CD4-positive, alpha-beta T cell (primary cell): ENCODE measurements at places on chromosomes 6 and 20.

- peaks cover 30% of the 10 kb centered on the region for H3K4me1 ChIP-seq
- H3K27ac ChIP-seq: no peak overlapping the region
- no peak for DNase-seq
- peaks cover 9% of the 10 kb centered on the region for H3K36me3 ChIP-seq
- no peak overlapping the region for H3K4me3 ChIP-seq
Observed at GRCh38 chr6:52536424-52536916, 40.4 kb downstream of the TRAM2 start.

GRCh38 chr6:38566295-38567030 lies 73.3 kb downstream of the BTBD9 start:
- no peak overlapping the region for H3K4me3 ChIP-seq
- H3K27me3 ChIP-seq: no peaks in the 10 kb centered on the region
- DNase-seq: no peak
- H3K27ac ChIP-seq: no peak overlapping the region
- H3K36me3 ChIP-seq: peaks cover 6% of the 10 kb centered on the region

- DNase-seq: no peak
- peaks cover 11% of the 10 kb centered on the region for H3K4me1 ChIP-seq
- no peaks in the 10 kb centered on the region for H3K36me3 ChIP-seq
- H3K27ac ChIP-seq: no peak overlapping the region
Observed at GRCh38 chr6:110041830-110042229, 63.7 kb downstream of the GPR6 start.

GRCh38 chr6:107398001-107398400 lies 61.4 kb downstream of the PDSS2 start:
- DNase-seq: no peak
- no peaks in the 10 kb centered on the region for H3K36me3 ChIP-seq
- H3K4me1 ChIP-seq: no peaks in the 10 kb centered on the region
- H3K27ac ChIP-seq: no peak overlapping the region

DNA sequence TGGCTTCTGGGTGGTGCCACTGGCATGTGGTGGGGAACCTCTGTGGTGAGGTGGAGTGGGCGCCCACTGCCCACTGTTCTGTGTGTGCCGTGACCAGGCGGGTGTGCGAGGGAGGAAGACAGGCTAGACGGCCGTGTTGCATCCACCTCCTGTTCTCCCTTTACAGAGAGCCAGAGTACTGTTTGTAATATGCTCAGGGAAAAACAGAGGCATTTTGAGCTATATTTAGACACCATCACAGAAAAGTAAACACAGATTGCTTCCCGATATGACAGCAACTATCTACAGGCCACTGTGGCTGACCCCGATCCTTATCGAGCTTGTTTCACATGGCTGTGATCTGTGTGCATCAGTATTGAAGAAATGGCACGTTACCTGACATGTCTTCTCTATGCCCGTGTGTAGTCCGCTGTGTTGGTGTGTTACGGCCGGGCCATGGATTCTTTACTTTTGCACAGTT lies 45.6 kb downstream of the ARID1B start:
- H3K4me1 ChIP-seq: peaks cover 43% of the 10 kb centered on the region
- H3K36me3 ChIP-seq: no peaks in the 10 kb centered on the region
- DNase-seq: no peak

GRCh38 chr6:142952614-142953013 lies 7.6 kb upstream of the HIVEP2 start:
- no peak overlapping the region for H3K27ac ChIP-seq
- DNase-seq: no peak
- no peaks in the 10 kb centered on the region for H3K27me3 ChIP-seq
- no peaks in the 10 kb centered on the region for H3K36me3 ChIP-seq
- no peaks in the 10 kb centered on the region for H3K4me1 ChIP-seq

DNA sequence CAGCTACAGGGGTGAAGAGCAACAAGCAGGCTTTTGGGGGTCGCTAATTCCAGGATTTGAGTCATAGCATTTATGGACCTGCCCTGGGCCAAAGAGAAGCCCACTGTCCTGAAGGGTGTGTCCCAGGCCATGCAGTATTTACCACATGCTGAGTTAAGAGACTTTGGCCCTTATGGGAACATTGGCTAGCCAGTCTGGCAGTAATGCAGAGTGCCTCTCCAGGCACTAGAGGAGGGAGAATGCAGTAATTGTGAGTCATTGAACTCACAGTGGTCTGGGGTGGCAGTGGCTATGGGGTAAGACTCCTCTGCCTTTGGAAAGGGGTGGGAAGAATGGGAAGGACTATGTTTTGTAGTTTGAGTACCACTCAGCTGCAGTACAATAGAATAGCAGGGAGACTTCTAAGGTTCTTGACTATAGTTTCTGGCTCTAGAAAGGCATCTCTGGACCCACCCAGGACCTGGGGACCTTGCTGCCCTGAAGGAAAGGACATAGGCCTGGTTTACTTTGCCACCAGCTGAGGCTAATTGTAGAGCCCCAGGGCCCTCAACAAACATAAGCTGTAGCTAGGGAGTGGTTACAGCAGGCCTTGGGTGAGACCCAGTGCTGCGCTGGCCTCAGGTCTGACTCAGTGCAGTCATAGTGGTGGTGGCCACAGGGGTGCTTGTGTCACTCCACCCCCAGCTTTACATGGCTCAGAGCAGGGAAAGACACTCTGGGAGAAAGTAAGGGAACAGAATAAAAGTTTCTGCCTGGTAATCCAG lies 520.9 kb downstream of the HTR1B start:
- DNase-seq: no peak
- H3K36me3 ChIP-seq: no peaks in the 10 kb centered on the region
- no peaks in the 10 kb centered on the region for H3K4me1 ChIP-seq
- H3K27ac ChIP-seq: no peak overlapping the region
- no peak overlapping the region for H3K4me3 ChIP-seq

GRCh38 chr6:3612341-3613041 lies 139.0 kb downstream of the PXDC1 start:
- no peaks in the 10 kb centered on the region for H3K27me3 ChIP-seq
- no peak overlapping the region for H3K27ac ChIP-seq
- H3K4me3 ChIP-seq: no peak overlapping the region
- no peaks in the 10 kb centered on the region for H3K4me1 ChIP-seq
- no peaks in the 10 kb centered on the region for H3K36me3 ChIP-seq
- no peak for DNase-seq

- no peak overlapping the region for H3K27ac ChIP-seq
- H3K27me3 ChIP-seq: no peaks in the 10 kb centered on the region
- no peaks in the 10 kb centered on the region for H3K4me1 ChIP-seq
Observed at GRCh38 chr6:126199466-126199865, 140.4 kb upstream of the CENPW start.

GRCh38 chr6:169038691-169039090 lies 215.0 kb downstream of the THBS2 start:
- H3K4me1 ChIP-seq: no peaks in the 10 kb centered on the region
- no peak overlapping the region for H3K4me3 ChIP-seq
- H3K27me3 ChIP-seq: no peaks in the 10 kb centered on the region
- H3K27ac ChIP-seq: no peak overlapping the region
- DNase-seq: no peak

GRCh38 chr6:3311826-3312225 lies 53.1 kb downstream of the PSMG4 start:
- no peaks in the 10 kb centered on the region for H3K27me3 ChIP-seq
- no peak for DNase-seq
- no peak overlapping the region for H3K27ac ChIP-seq
- no peaks in the 10 kb centered on the region for H3K36me3 ChIP-seq

DNA sequence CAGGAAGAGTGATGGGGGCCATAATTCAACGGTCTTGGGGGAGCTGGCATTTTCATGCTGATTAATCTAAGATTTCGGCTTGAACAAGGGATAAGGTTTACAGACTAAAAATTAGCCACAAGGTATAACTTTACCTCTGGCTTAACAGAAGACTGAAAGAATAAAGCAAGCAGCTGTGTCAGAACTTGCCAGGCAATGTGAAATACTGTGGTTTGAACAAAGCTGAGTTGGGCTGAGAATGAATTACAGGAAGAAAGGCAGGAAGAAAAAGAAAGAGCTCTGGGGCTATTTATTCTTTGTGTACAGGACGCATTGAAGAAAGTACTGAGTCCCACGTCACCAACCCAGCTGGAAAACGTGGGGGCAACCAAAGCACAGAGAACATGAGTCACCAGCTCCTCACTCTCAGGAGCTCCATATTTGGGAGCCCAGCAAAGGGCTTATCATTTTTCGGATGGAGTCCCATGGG lies 121.5 kb upstream of the NEDD9 start:
- no peak overlapping the region for H3K27ac ChIP-seq
- DNase-seq: no peak
- no peaks in the 10 kb centered on the region for H3K27me3 ChIP-seq
- H3K4me1 ChIP-seq: peaks cover 38% of the 10 kb centered on the region

- no peak overlapping the region for H3K27ac ChIP-seq
- H3K4me3 ChIP-seq: no peak overlapping the region
- DNase-seq: no peak
- H3K36me3 ChIP-seq: no peaks in the 10 kb centered on the region
Observed at GRCh38 chr6:49001856-49002541, 461.1 kb downstream of the MMUT start.

- no peaks in the 10 kb centered on the region for H3K36me3 ChIP-seq
- no peaks in the 10 kb centered on the region for H3K27me3 ChIP-seq
- DNase-seq: no peak
- no peak overlapping the region for H3K27ac ChIP-seq
Observed at GRCh38 chr6:162140251-162140852, 587.2 kb downstream of the PRKN start.
